Memory B cell (primary cell): ENCODE measurements at places on chromosomes 1 and 21.

GRCh38 chr1:41525891-41526587, 41.6 kb upstream of the EDN2 start:
- DNase-seq, result no peak
- peaks cover 35% of the 10 kb centered on the region for H3K4me1 ChIP-seq
- H3K27me3 ChIP-seq, result no peaks in the 10 kb centered on the region
- peaks cover 12% of the 10 kb centered on the region for H3K36me3 ChIP-seq

DNA sequence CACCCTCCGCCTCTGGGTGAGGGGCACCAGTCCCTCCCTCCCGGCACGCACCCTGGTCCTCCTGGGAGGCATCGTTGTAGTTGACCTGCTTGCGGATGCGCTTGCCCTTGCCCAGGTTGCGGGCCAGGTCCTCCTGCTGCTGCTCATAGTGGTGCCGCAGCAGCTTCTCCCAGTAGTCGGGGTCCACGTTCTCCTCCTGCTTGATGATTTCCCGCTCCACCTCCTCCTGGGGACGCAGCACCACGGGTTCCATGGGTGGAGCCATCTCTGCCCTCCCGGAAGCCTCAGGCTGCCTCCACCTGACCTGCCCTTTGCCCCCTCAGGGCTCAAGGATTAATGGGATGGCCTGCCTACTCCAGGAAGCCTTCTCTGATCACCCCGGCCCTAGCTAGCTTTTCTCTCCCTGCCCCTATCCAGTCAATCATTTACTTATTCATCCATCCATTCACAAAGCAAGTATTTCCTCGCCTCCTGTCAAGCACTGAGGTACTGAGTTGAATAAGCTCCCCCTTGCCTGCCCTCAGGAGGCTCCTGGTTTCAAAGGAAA, 53.5 kb downstream of the CHD5 start:
- H3K27me3 ChIP-seq, result peaks cover 14% of the 10 kb centered on the region
- H3K4me1 ChIP-seq, result peaks cover 2% of the 10 kb centered on the region
- no peaks in the 10 kb centered on the region for H3K36me3 ChIP-seq
- H3K27ac ChIP-seq, result no peak overlapping the region
- H3K4me3 ChIP-seq, result peak overlapping the region; percentile 17

DNA sequence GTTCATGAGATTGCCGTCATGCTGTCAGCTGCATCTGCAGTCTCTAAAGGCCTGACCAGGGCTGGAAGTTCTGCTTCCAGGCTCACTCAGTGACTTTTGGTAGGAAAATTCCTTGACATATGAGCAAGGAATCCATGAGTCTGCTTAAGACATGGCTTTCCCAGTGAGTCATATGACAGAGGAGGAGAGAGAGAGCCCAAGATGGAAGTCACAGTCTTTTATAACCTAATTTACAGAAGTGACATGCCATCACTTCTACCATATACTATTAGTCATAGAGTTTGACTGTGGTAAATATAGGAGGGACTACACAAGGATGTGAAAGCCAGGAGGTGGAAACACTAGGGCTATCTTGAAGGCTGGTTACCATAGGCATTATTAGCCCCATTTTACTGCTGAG, 115.2 kb downstream of the ROR1 start:
- peaks cover 30% of the 10 kb centered on the region for H3K4me1 ChIP-seq
- H3K36me3 ChIP-seq, result no peaks in the 10 kb centered on the region
- DNase-seq, result no peak
- no peak overlapping the region for H3K27ac ChIP-seq
- peaks cover 1% of the 10 kb centered on the region for H3K27me3 ChIP-seq

GRCh38 chr1:185108321-185108720, 48.4 kb downstream of the TRMT1L start:
- H3K4me3 ChIP-seq, result no peak overlapping the region
- peaks cover 14% of the 10 kb centered on the region for H3K36me3 ChIP-seq
- H3K4me1 ChIP-seq, result no peaks in the 10 kb centered on the region
- H3K27ac ChIP-seq, result no peak overlapping the region
- no peak for DNase-seq

- no peaks in the 10 kb centered on the region for H3K36me3 ChIP-seq
- no peaks in the 10 kb centered on the region for H3K27me3 ChIP-seq
- peaks cover 4% of the 10 kb centered on the region for H3K4me1 ChIP-seq
- no peak for DNase-seq
- no peak overlapping the region for H3K4me3 ChIP-seq
These were observed 159.0 kb upstream of the GALNT2 start for GRCh38 chr1:229907884-229908638.

GRCh38 chr1:155833665-155834295, 23.2 kb downstream of the GON4L start:
- peaks cover 10% of the 10 kb centered on the region for H3K36me3 ChIP-seq
- H3K27me3 ChIP-seq, result no peaks in the 10 kb centered on the region
- peak overlapping the region; percentile 25 for H3K27ac ChIP-seq
- no peak for DNase-seq

- H3K36me3 ChIP-seq, result peaks cover 46% of the 10 kb centered on the region
- H3K27ac ChIP-seq, result no peak overlapping the region
- no peak overlapping the region for H3K4me3 ChIP-seq
- no peaks in the 10 kb centered on the region for H3K27me3 ChIP-seq
These were observed 13.5 kb downstream of the GORAB start for GRCh38 chr1:170545476-170545875.

- no peaks in the 10 kb centered on the region for H3K36me3 ChIP-seq
- no peaks in the 10 kb centered on the region for H3K4me1 ChIP-seq
These were observed 16.0 kb upstream of the OVAAL start for GRCh38 chr1:180542838-180543145.

GRCh38 chr21:21232320-21232719, 234.1 kb downstream of the NCAM2 start:
- no peak overlapping the region for H3K4me3 ChIP-seq
- no peak for DNase-seq
- H3K4me1 ChIP-seq, result no peaks in the 10 kb centered on the region
- no peaks in the 10 kb centered on the region for H3K36me3 ChIP-seq
- H3K27me3 ChIP-seq, result no peaks in the 10 kb centered on the region

DNA sequence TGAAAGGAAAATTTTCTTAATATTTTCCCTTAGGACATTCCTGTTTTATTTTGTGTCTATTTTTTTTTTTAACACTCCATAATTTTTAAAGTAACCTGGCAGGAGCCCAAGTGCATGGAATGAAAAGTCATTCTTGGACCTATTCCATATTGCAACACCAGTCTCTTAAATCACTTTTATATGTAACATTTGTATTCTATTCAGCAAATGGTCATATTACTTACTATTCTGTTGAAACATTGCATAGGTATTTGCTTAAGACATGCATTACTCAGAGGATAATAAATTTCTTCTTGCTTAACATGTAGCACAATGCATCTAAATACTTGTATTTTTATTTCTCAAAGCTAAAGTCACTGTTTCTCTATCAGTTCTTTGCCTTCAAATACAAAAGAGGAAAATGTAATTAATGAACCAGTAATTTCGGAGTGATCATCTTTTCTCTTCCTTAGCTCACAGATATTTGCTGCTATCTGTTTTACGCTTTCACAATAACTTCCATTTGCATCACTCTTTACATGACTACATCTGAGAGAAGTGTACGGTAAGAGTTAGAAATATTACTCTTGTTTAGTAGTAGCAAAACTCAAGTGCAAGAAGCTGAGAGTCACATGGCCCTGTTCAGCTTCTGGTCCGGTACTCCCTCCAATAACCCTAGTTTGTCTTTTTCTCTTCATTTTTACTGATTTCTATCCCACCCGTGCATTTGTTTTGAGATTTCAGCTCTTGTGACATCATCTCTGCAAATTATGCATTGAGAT, 394.8 kb downstream of the USP25 start:
- H3K27me3 ChIP-seq, result no peaks in the 10 kb centered on the region
- no peak for DNase-seq
- no peaks in the 10 kb centered on the region for H3K36me3 ChIP-seq
- H3K4me1 ChIP-seq, result no peaks in the 10 kb centered on the region

GRCh38 chr1:53254011-53254640, 15.8 kb upstream of the MAGOH start:
- H3K27me3 ChIP-seq, result no peaks in the 10 kb centered on the region
- H3K27ac ChIP-seq, result no peak overlapping the region
- no peak for DNase-seq
- H3K4me1 ChIP-seq, result no peaks in the 10 kb centered on the region
- H3K36me3 ChIP-seq, result peaks cover 11% of the 10 kb centered on the region
- H3K4me3 ChIP-seq, result no peak overlapping the region

- no peak for DNase-seq
- peaks cover 6% of the 10 kb centered on the region for H3K27me3 ChIP-seq
- H3K4me3 ChIP-seq, result no peak overlapping the region
- no peak overlapping the region for H3K27ac ChIP-seq
- no peaks in the 10 kb centered on the region for H3K4me1 ChIP-seq
- no peaks in the 10 kb centered on the region for H3K36me3 ChIP-seq
These were observed 50.3 kb upstream of the CTPS1 start for GRCh38 chr1:40929155-40929554.

- H3K4me3 ChIP-seq, result no peak overlapping the region
- DNase-seq, result no peak
- no peak overlapping the region for H3K27ac ChIP-seq
- no peaks in the 10 kb centered on the region for H3K36me3 ChIP-seq
These were observed 35.6 kb downstream of the IL23R start for GRCh38 chr1:67201891-67202290.

DNA sequence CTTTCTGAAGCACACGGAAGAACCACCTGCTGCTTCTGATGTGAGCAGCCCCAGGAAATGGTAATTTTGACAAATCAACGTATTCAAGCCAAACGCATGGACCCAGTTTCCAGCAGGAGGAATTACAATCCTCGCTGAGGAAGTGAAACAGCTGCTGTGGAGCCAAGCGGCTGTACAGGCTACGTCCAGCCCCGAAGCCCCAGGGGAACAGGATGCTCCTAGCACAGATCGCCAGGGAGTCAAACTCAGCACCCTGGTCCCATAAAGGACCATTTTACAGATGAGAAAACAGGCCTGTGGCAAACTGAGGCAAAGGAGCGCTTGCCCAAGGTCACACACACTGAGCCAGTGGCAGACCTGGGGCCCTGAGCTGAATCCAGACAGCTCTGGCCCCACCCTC, 108.0 kb downstream of the PTPRU start:
- H3K4me3 ChIP-seq, result no peak overlapping the region
- no peaks in the 10 kb centered on the region for H3K4me1 ChIP-seq
- H3K27ac ChIP-seq, result no peak overlapping the region

DNA sequence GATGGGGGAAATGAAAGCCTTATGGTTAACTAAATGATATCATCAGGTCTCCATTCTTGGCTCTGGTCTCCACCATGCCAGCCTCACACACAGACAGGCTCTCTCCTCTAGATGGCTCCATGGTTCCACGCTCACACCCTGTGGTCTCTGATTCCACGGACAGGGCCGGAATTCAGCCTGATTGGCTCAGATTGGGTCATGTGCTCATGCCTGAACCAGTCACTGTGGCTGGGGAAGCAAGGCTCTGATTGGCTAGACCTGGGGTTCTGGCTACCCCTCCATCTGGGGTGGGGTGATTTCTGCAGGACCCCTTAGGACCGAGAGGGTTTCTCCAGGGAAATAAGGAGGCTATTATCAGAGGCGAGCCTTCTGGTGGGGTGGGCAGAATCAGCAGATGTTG, 277.0 kb downstream of the PTPRU start:
- no peak overlapping the region for H3K27ac ChIP-seq
- H3K4me1 ChIP-seq, result no peaks in the 10 kb centered on the region
- no peaks in the 10 kb centered on the region for H3K36me3 ChIP-seq
- DNase-seq, result no peak
- H3K27me3 ChIP-seq, result peaks cover 2% of the 10 kb centered on the region
- no peak overlapping the region for H3K4me3 ChIP-seq

GRCh38 chr1:30742963-30743559, 14.5 kb downstream of the LAPTM5 start:
- DNase-seq, result no peak
- peak overlapping the region; percentile 97 for H3K27ac ChIP-seq
- H3K36me3 ChIP-seq, result peaks cover 43% of the 10 kb centered on the region

DNA sequence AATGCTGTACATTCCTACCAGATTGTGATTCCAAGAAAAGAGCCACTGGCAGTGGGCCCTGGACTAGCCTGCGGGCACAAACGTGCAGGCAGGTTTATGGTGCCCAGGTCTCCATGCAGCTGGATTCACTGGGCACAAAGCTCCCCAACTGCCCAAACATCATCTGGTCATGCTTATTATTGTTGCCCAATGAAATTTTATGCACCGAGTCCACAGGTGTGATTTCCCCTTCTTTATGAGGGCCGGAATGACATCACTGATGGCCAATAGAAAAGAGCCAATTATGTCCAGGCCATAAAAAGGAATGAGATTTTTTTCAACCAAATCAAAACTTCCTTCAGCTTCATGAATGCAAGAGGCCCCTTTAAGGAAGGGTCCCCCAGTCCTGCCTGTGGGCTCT, 66.2 kb downstream of the ERI3 start:
- H3K27ac ChIP-seq, result no peak overlapping the region
- no peak for DNase-seq
- H3K27me3 ChIP-seq, result no peaks in the 10 kb centered on the region
- H3K4me3 ChIP-seq, result no peak overlapping the region
- H3K4me1 ChIP-seq, result peaks cover 2% of the 10 kb centered on the region

GRCh38 chr1:243731301-243731891, 118.6 kb downstream of the AKT3 start:
- DNase-seq, result no peak
- H3K36me3 ChIP-seq, result peaks cover 15% of the 10 kb centered on the region
- peaks cover 34% of the 10 kb centered on the region for H3K4me1 ChIP-seq
- H3K27ac ChIP-seq, result no peak overlapping the region
- no peak overlapping the region for H3K4me3 ChIP-seq
- H3K27me3 ChIP-seq, result no peaks in the 10 kb centered on the region
